ENCODE measurements at places on chromosomes 5 and 9. TPM values are rescaled to one million over a fixed set of nuclear protein-coding genes. Genes with fewer than 3 reads are reported as not detected.

DNA sequence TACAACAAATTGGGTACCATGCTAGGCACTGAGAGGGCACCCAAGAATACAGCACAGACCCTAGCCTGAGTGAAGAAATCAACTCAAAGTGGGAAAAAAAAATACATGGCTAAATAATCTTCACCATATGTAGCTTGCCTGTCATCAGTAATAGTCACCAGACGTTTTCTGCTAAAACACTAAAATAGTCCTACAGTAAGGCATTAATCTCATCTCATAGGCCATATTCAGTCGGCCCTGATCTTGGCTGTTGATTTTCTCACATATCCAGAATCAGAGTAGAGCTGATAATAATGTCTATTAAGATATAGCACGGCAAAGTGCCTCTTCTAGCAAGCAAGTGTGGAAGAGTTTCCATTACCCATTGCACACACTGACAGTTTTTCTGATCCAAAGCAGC lies 322.1 kb upstream of the SLC30A5 start:
- no peak for DNase-seq

GRCh38 chr9:93161786-93162562 lies 22.0 kb upstream of the WNK2 start:
- no peak for DNase-seq

Gene CCL28
- total RNA-seq, result not detected

DNA sequence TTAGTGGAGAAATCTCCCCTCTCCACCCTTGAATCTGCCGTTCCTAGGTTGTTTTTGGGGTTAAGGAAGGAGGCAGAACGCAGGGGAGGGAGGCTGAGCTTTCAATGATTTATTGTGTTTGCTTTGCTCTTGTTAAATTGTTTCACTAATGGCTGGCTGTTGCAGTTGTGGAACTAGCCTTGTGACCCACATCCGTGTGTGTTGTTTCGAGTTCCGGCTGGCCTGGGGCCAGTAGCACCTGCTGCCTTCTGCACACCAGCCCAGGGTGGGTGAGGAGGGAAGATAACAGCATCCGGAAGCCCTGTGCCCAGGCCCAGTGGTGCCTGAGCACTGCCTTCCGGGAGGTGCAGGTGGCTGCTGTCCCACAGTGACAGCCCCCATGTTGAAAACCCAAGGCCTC lies 3.6 kb downstream of the ERGIC1 start:
- no peak for DNase-seq

- no peak for DNase-seq
Observed at GRCh38 chr5:5383461-5383860, 39.0 kb upstream of the ICE1 start.

DNA sequence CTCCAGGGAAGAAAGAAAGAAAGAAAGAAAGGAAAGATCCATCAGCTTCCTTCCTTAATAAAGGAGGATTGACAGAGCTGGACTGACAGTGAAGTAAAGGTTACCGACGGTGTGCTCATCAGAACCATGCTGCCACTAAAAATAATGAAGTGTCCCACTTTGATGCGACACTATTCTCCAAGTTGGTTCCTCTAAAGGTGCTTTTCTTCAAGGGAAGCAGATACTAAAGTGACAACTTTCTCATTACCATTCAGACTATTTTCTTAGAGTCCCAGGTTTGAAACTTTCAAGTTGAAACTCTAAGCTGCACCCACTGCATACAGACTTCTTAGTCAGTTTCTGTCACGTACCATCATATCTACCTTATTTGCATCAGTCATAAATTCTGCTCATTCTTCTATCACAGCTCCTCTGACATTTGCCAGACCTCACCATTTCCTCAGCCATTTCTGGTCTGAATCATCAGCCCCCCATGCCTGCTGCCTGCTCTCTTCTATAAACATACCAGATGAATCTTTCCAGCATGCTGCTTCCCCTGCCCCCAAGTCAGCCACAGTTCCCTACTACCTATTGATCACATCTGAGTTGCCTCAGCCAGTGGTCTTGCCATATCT lies 177.6 kb downstream of the DEPDC1B start:
- DNase-seq, result no peak

- no peak for DNase-seq
Observed at GRCh38 chr9:7608261-7608660, 191.3 kb downstream of the DMAC1 start.

- peak; percentile 56 for DNase-seq
Observed at GRCh38 chr5:141811287-141812155, 66.7 kb downstream of the PCDH1 start.

Gene HIGD2A
- 91.2 TPM for total RNA-seq

GRCh38 chr9:34377404-34377746 lies 677 bp upstream of the MYORG start:
- DNase-seq, result no peak

DNA sequence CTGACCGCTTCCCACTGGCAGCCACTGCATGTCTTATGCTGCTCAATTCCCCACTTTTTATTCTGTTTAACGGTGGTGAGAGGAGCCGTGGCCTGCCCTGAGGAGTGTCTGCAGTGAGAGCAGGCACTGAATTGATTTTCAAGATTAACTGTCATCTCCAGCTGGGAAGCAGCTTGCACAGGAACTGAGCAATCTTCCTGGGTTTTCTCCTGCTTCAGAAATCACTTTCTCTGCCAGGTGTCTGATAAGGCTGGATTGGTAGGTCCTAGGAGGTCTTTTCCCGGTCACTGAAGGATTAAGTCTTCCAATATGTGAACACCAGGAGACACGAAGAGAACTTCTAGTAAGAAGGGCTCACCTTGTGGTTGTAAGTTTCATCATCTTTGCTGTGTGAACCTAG lies 181.1 kb upstream of the RAD23B start:
- no peak for DNase-seq

- DNase-seq, result no peak
Observed at GRCh38 chr5:68932830-68933434, 160.9 kb upstream of the SLC30A5 start.

Gene ELL2
- total RNA-seq, result 4.6 TPM

- no peak for DNase-seq
Observed at GRCh38 chr9:89533411-89534095, 35.6 kb upstream of the SEMA4D start.

- DNase-seq, result no peak
Observed at GRCh38 chr5:180540050-180540694, 46.0 kb downstream of the CNOT6 start.

DNA sequence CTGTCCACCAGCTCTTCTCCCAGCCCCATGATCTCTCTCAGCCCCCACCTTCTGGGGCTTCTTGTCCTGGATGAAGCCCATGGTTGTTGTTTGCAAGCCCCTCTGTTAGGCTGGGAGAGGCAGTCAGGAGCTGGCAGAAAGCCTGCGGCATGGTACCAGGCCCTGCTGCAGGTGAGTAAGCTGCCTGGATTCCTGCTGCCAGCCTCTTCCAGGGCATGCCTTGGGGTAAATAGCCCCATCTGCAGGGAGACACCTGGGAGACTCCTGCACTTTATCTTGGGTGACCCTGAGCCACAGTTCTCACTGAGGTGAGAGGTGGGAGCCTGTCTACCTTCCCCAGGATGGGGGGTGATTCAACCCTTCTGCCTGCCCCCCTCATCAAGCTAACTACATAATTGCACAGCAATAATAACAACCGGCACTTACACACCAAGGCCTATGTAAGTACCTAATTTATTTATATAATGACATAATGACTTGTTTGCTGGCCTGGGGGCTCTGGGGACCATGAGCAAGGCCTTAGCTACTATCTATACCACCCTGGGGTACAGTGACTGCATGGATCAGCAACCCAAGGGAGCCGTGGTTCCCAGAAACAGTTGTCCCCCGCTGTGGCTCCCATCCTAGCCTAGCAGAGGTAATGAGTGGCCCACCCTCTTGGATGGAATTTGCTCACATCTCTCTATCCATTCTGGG lies 116.0 kb downstream of the PSD2 start:
- DNase-seq, result no peak

Gene PTPRD
- 139 TPM for total RNA-seq

DNA sequence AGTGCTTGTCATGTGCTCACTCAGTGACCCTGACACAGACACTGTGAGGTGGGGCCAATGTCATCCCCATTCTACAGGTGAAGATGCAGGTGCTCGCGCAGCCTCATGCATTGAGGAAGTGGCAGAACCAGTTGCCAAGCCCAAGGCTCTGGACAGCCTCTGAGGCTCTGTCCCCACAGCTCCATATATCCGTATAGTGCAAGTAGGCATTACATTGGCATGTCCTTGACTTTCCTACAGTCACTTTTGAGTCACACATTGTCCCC lies 58.8 kb upstream of the ANGPTL2 start:
- DNase-seq, result no peak

GRCh38 chr9:81320909-81321482 lies 368.4 kb downstream of the TLE1 start:
- no peak for DNase-seq

GRCh38 chr9:136200424-136200823 lies 4.5 kb downstream of the LHX3 start:
- no peak for DNase-seq

GRCh38 chr5:34555699-34556508 lies 100.2 kb upstream of the RAI14 start:
- DNase-seq, result no peak

GRCh38 chr9:89896806-89897340 lies 292.1 kb downstream of the GADD45G start:
- DNase-seq, result no peak

- no peak for DNase-seq
Observed at GRCh38 chr5:134136221-134136631, 21.7 kb downstream of the TCF7 start.

Gene KCNN2
- total RNA-seq, result 2.7 TPM

DNA sequence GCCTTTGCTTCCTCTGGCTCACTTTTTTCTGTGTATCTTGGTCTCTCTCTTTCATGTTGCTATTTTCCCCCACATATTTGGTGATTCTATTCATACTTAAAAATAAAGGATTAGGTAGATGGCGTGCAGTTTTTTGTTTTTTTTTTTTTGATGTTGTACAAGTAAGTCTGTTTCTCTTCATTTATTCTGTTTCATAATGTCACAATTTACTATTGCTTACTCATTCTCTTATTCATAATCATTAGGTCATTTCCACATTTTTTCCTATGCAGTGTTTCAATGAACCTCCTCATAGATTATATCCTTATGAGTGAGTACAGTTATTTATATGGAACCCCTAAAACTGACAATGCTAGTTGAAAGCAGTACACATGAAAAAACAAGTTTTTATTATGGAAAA lies 136.3 kb downstream of the APBA1 start:
- no peak for DNase-seq

- DNase-seq, result no peak
Observed at GRCh38 chr5:154205441-154206117, 15.0 kb downstream of the GALNT10 start.

Gene C5orf58
- not detected for total RNA-seq

DNA sequence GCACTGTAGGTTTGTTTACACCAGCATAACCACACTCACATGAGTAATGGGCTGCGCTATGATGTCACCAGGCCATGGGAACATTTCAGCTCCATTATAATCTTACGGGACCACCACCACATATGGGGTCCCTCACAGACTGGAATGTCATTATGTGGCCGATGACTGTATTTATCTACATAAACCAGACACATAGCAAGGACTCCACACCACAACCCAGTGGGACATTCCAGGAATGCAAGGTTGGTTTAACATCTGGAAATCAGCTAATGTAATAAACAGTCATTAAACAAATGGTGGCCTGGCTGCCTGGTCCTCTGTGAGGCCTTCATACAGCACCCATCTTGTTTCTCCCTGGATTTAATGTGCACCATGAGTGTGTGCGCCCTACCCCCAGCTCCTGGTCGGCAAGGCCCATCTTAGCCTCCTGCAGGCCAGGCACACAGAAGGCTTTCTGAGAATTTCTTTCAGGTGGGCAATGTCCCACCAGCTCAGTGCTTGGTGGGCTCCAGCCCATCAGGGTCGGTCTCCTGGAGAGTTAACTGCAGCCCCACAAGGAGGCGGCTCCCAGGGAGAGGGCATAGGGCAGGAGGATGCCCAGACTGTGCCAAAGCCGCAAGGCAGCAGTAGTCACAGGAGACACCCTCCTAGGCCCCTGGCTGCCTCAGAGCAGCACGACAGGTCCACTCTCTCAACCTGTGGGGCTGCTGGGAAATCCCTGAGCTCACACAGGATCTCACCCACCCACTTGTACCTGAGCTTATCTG lies 35.9 kb upstream of the SARDH start:
- no peak for DNase-seq

DNA sequence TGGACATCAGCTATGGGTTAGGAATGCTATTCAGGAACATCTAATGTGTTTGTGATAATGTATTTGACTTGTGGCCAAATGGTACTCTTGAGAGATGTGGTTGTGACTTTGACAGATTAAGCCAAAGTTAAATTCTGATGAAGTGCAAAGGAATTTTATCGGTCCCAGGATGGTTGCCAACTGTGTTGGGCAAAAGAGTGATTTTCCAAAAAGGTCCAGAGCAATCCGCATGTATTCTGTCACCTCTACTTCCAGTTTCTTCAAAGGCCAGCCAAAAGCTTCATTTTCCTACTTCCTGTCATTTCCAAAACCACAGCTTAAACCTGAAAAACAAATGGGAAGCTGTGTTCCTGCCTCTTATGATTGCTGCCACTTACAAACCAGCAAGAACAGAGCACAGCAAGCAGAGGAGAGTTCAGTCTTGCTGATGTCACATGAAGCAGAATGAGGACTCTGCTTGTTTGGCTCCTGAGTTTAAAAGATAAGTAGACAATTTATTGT lies 59.8 kb downstream of the MARCHF3 start:
- no peak for DNase-seq

Gene MEIKIN
- not detected for total RNA-seq

Gene PCDHGB2
- 1.5 TPM for total RNA-seq

Gene HSD17B4
- 179 TPM for total RNA-seq

Gene CD274
- total RNA-seq, result not detected

- DNase-seq, result peak; percentile 33
Observed at GRCh38 chr5:154756009-154756867, 1.1 kb downstream of the LARP1 start.

GRCh38 chr5:73564675-73565074 lies 764 bp downstream of the ANKRA2 start:
- no peak for DNase-seq

GRCh38 chr5:56183506-56183905 lies 49.6 kb downstream of the ANKRD55 start:
- DNase-seq, result no peak
